ENCODE measurements at places on chromosomes 7 and 10.

DNA sequence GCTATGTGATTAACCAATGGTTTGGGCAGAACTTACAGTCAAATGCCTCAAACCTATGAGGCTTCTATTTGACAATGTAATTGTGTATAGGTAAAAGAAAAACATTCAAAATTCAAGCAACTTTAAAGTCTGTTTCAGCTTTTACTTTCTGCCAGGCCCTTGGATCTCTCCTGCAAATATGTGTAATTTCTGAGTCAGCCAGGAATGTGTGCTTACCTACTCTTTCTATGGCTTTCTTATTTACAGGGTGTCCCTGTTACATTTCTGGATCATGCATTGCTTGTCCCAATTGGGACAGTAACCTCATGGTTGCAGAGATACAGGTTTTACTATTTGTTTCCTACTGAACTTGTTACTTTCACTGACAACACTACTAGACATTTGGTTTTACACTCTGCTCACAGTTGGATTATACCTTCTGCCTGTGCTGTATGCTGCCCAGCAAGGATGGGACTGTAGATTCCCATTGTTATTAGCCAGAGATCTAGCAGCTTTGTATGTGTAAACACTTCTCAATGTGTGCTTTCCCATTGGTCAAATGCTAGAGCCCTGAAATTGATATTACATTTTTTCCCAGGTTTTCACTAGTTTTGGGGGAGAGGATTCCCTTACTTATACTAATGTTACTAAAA is 355.3 kb downstream of the ARL4A start:
- DNase-seq: no peak

- DNase-seq: no peak
Measured at GRCh38 chr7:91157579-91158320, 106.5 kb upstream of the FZD1 start.

DNA sequence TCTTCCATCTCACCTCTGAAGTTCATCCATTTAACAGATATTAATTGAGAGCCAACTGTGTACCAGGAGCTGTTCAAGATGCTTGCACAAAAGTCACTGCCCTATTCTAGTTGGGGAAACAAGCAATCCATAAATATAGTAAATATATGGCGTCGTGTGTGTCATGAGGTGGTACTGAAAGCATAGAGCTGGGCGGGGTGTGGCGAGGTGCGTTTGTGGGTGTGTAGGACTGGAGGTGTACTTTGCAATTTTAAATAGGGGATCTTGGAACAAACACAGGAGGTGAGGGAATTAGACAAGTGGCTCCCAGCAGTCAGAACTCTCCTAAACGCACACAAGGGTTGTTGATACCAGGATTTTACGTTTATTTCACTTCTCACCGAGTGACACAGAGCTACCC is 490 bp upstream of the ZNF239 start:
- DNase-seq: no peak

DNA sequence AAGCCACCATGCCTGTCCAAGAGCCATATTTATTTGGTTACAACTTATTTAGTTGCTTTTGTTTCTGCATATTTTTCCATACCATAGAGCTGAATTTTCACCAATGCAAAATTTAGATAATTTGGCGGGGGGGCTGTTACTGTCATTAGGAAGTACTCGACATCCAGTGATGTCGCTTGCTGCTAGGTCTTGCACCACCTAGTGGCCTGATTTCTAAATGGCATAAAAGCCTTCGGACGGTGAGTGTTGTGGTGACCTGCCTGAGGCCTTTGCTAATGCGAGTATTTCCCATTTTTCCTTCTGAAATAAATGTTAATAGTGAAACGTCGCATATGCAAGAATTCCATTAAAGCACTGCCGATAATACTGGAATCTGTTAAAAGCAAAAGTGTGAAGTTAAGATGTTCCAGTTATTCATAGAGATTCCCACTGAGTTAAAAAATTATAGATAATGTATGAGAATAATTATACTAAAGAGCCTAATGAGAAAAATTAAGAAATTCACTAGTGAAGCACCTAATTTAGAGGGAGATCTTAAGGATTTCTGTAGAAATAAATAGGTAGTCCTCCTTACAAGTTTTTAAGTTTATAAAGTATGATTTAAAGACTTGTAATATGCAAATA is 86.1 kb upstream of the DNAJB6 start:
- peak; percentile 49 for DNase-seq

- no peak for DNase-seq
Measured at GRCh38 chr10:14032406-14032998, 298.2 kb downstream of the FRMD4A start.
